Gastrocnemius medialis (tissue), 4 donors: ENCODE measurements at places on chromosomes 3 and 15. TPM values are rescaled to one million over a fixed set of nuclear protein-coding genes. Genes with fewer than 3 reads are reported as not detected.

DNA sequence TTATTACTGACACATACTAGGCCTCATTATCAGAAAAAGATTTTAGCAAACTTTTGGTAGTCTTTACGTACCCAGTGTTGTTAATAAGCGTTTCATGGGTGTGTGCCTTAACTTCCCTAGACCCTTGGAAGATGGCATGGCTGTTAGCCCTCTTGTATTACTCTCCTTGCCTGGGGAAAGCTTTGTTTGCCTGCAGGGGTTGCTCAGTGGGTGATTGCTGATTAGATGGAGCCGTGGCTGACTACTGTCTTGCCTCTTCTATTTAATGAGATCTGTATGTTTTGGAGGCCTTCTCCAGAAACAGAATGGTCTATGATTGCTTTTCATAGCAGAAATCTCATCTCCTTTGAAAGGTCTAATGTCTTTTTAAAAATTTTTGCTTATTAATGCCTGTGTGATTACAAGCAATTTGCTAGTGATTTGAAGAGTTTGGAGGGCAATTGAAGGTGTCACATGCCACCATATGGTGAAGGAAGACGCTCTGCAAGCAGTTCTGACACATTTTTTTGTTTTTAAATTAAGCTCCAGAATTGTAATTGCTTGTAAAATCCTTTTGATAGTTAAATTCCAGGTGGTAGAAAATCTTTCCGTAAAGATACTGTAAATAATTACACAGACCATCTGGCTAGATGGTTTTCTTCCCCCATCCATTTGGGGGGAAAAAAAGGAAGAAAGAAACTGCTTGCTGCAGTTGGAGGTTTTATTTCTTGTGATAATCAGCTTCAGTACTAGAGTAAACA lies 11.4 kb upstream of the C3orf20 start:
- H3K27me3 ChIP-seq, result no peaks in the 10 kb centered on the region
- H3K27ac ChIP-seq, result no peak overlapping the region
- H3K4me1 ChIP-seq, result no peaks in the 10 kb centered on the region
- peaks cover 100% of the 10 kb centered on the region for H3K36me3 ChIP-seq
- H3K4me3 ChIP-seq, result no peak overlapping the region

DNA sequence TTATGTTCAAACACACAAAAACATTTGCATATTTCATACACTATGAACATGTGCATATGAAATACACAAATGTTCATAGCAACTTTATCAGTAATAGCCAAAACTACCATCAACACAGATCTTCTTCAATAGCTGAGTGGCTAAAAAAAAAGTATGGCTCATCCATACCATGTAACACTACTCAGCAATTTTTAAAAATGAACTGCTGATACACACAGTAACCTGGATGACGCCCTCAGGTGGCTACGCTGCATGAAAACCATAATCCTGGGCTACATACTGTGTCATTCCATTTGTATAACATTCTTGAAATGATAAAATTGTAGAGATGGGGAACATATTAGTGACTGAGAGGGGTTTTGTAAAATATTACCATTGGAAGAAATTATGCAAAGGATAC lies 243.6 kb downstream of the MAGI1 start:
- no peaks in the 10 kb centered on the region for H3K36me3 ChIP-seq
- no peak for DNase-seq
- H3K4me3 ChIP-seq, result no peak overlapping the region

DNA sequence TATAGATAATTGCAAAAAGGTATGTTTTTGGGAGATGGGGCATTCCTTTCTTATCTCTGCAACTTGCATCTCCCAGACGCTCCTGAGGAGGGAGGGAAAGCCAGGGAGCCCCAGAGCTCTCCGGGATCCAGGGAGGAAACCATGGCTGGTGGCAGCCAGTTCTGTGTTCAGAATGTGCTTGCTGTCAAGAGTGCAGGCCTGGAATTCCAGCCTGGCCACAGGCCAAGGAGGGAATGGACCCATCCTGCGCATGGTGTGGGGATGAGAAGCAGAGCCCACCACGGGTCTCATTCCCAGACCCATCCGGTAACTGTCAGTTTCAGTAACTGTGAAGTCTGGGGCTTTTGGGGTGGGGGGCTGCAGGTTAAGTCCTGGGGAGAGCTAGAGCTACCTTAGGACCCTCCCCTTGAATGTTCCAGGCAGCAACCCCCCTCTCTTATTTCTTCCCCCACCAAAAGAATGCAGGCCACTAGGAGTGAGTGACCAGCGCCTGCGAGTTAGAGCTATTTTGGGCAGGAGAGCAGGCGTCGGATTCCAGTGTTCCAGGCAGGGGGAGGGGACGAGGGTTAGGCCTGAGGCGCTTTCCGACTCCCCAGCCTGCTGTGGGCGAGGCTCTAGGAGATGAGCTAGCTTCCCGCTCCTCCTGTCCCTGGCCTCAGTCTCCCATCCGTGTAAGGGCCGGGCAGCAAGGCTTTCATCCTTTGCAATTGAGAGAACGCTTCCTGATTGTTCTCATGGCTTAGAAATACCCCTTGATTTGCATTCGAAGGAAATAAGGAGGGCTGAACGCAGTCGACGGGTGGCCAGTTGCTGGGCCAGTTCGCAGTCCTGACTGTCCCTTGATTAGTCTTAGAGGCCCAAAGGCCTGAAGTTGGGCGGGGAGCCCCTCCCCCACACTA lies 781 bp upstream of the DAG1 start:
- peak overlapping the region; percentile 98 for H3K27ac ChIP-seq
- DNase-seq, result peak; percentile 90
- peaks cover 39% of the 10 kb centered on the region for H3K4me1 ChIP-seq
- no peaks in the 10 kb centered on the region for H3K36me3 ChIP-seq

DNA sequence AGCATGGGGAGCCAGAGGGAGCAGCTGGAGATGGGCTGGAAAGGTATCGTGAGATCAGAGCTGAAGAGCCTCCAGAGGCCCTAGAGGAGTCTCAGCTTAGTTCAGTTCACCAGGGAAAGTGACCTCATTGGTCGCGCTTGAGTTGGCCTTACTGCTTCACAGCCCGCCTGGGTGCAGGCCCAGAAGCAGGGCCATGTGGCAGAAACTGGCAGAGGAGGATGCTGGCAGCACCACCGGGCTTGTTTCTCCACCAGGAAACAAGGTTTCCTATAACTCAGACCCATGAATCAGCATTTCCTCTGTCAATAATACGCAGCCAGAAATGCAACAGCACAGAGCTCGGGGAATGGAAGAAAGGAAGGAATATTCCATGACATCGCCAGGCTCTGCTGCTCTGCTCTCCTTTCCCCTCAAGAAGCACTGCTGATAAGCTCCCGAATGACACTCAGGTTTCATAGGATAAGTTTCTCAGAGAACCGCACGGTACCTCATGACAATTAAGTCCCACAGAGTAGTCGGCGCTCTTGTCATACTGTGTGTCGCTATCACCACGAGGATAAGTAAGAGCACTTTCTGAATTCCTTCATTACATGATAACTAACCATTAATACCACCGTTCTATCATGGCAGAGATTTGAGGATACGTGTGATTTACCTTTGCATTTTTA lies 147.1 kb upstream of the LPP start:
- H3K4me1 ChIP-seq, result peaks cover 9% of the 10 kb centered on the region
- no peaks in the 10 kb centered on the region for H3K27me3 ChIP-seq
- H3K27ac ChIP-seq, result peak overlapping the region; percentile 97
- peak overlapping the region; percentile 42 for H3K4me3 ChIP-seq

SUCLG2 gene
- total RNA-seq, result 64.3 TPM

SCAANT1 gene
- total RNA-seq, result not detected
